GM12878 (cell line): ENCODE measurements at places on chromosomes 4 and X. TPM values are rescaled to one million over a fixed set of nuclear protein-coding genes. Genes with fewer than 3 reads are reported as not detected.

DNA sequence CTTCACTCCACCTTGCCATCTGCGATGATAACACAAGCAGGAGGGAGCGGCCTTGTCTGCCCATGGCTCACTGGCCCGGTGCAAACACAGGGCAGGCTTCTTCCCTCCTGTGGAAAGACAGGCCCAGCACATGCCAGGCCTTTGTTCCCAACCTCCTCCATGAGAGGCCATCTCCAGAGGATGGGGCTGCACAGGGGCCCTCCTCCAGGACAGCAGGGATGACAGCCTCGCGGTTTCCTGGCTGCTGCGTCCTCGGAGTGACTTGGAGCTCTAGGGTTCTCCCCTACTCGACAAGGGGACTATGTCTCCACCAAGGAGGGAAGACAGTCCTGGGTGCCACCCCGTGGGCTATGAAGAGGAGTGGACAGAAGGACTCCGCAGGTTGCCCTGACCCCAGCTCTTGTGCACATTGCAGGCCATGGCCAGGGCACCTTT lies 21.8 kb downstream of the RNF212 start:
- DNase-seq: no peak

The ANXA3 gene
- total RNA-seq: 1.1 and 1.2 TPM in 2 replicates

DNA sequence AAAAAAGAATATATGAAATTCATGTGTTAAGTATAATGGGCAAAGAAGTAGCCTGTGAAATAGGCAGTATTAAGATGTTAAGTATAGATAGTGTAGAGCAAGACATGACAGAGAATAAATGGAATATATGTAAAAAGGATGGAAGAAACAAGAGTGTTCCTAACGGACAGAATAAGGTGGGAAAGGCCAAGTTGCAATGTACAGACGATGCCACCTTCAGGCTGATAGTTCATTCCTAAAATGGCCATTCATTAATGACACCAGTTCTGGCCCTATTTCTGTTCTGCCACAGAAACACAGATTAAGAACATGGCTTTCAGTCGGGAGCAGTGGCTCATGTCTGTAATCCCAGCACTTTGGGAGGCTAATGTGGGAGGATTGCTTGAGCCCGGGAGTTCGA lies 4.4 kb upstream of the FAM184B start:
- DNase-seq: no peak

GRCh38 chr4:83217721-83218522 lies 66.7 kb downstream of the COQ2 start:
- DNase-seq: peak; percentile 99

DNA sequence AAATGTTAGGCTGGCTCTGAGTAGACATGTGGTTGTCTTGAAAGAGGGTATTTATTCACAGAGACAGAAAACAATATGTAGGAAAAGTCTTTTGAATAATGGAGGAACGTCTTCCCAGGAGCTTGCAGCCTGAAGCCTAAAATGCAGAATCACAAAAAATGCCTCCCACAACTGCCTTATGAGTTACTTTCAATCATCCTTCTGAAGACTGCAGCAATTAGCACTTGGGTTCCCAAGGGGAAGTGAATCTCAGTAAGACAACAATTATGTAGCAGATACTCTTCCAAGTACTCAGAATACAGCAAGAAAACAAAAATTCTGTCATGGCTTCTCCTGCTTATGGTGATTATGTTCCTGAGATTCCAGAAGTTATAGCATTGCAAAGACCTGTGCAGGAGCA lies 166.6 kb upstream of the TBL1X start:
- no peak for DNase-seq

DNA sequence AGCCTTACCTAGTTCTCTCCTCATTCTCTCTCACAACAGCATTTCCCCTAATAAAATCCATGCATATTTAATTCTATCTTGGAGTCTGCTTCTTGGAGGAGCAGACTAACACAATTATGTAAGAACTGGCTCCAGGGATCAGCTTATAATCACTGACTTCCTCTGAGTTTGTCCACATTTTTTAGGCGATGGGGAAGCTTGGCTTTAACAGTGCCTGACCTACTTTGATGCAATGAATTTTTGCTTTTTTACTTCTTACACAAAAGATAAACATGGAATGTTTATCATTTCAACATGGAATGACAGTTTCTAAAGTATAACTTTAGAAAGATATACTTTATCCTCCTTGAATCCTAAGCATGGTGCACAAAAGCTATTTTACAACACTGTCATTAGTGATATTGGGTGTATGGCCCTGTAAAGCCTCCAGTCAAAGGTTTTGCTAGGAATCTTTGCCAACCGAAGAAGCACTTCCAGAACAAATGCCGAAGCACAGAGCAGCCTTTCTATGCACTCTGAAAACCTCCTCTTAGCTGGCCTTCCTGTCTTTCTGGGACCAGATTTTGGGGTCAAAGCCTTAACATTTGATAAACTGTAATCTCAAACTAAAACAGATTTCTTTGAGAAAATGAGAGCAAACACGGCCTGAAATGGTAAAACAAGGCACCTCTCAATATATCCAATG lies 736 bp downstream of the BDH2 start:
- DNase-seq: no peak
